Stimulated activated CD4-positive, alpha-beta T cell treated with anti-CD3 and anti-CD28 coated beads, Interleukin-1b, Interleukin-23, amount 100 ng/mL, for 1 hour (primary cell): ENCODE measurements at places on chromosomes 4 and X.

- no peak for DNase-seq
Observed at GRCh38 chr4:106953036-106953705, 82.9 kb downstream of the DKK2 start.

DNA sequence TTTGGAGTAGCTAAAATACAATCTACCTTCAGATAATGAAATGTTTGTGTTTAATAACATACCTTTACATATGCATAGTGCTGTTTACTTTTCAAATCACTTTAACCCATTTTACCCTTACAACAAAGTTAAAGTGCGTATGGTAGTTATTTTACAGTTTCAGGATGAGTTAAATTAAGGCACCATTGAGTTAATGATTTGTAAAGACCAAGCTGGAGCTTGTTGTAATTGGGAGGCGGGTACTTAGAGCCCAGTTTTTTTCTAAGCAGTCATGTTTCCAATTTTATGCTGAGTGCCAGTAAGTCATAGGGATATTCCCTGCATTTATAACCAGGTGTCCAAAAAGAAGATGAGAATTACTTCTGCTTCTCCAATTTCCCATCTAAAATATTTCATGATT is 84.2 kb upstream of the NRK start:
- no peak for DNase-seq

DNA sequence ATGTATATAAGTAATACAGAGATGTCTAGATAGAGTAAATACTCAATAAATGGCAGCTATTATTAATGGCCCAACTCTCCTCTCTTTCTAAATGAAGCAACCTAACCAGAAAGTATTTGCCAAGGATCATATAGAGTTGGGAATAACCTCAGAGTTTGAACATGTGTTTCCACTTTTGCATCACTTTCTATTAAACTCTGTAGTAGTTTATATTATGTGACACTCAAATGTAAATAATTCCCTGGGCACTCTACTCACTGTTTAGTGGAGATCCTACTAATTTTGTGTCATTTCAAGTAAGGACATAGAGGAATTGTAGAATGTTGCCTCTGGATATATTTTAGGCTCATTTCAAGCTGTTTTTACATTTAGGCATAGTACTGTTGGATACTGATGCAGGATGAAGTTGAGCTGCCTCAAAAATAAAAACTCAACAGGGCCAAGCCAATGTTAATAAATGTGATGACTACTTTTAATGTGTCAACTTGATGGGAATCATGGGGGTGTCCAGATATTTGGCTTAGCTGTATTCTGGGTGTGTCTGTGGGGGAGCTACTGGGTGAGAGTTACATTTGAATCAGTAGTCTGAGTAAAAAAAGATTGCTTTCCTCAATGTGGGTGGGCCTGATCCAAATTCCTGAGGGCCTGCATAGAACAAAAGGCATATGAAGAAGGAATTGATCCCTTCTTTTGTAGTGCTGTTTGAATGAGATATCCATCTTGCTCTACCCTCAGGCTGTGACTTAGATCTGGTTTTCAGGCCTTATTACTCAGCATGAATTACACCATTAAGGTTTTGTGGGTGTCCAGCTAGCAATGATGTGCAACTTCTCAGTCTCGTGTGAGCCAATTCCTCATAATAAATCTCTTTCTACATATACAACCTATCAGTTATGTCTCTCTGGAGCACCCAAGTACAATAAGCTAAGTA is 1368.2 kb downstream of the STIM2 start:
- DNase-seq: no peak

- DNase-seq: no peak
Observed at GRCh38 chr4:182144626-182145333, 98.4 kb upstream of the TENM3 start.

DNA sequence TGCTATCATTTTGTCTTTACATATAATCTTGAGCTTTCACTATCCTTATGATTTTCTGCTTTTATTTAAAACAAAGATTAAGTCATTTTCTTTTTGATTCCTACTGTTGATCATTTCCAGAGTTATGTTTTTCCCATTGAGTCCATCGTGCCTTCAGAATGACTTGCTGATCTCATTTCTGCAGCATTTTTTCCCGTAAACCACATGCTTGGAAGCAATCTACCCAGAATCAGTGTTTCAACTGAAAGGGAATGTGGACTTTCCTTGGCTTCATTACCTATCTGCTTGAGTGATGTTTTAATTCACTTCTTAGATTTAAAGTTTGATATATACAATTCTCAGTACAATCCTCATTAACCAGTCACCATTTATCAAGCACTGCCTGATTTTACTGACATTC is 192.4 kb upstream of the FSTL5 start:
- no peak for DNase-seq

- no peak for DNase-seq
Observed at GRCh38 chrX:79368441-79368840, 1.3 kb upstream of the ITM2A start.

- DNase-seq: no peak
Observed at GRCh38 chrX:2376166-2376565, 124.6 kb downstream of the DHRSX start.

GRCh38 chr4:45910511-45910910 is 213.3 kb downstream of the GABRG1 start:
- DNase-seq: no peak

GRCh38 chr4:74339501-74339900 is 25.4 kb upstream of the EREG start:
- no peak for DNase-seq

GRCh38 chr4:153486281-153487151 is 20.4 kb downstream of the TMEM131L start:
- DNase-seq: no peak

DNA sequence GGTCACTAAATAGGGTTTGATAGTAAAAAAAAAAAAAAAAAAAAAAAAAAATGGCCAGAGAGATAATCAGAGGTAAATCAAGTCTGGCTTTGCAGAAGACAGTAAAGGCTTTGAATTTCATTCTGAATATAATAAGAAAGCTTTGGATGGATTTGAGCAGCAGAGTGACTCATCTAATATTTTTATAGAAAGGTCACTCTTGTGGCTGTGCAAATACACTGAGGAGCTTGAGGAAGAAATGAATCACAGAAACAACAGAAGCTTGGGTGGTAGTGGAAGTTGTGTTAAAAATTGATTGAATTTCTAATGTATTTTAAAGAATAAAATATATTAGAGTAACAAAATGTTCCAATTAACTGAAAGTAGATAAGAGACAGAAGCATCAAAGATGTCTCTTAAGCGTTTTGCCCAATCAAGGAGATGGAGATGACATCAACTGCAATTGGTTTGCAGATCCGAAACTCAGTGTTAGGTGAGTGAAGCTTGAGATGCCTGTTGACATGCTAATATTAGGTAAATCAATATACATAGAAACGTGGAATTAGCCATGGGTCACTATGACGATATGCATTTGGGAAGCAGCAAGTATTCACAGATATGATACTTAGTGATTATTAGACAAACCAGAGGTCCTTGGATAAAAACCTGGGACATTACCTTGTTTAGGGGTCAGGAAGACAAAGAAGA is 280.5 kb downstream of the GPM6A start:
- DNase-seq: no peak

- no peak for DNase-seq
Observed at GRCh38 chrX:63128509-63128908, 222.6 kb downstream of the SPIN4 start.

DNA sequence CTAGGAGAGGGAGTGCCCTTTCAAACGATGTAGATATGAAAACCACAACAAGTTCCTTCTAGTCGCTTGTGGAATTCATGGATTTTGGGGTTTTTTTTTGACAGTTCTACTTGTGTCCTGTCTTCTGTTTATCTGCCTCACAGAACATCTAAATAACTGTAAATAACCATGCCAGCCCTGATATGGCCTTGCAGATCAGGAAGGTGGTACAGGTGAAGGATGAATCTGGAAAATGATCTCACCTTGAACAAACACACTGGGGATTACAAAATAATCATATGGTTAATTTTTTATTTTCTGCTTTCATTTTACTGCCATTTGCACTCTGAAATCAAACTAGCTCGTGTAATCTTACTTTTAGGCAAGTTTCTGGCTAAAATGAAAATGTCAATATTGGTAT is 37.2 kb downstream of the GPR82 start:
- no peak for DNase-seq

- DNase-seq: no peak
Observed at GRCh38 chr4:7396186-7396910, 38.4 kb downstream of the PSAPL1 start.

GRCh38 chrX:133722756-133723155 is 262.6 kb downstream of the GPC3 start:
- no peak for DNase-seq

DNA sequence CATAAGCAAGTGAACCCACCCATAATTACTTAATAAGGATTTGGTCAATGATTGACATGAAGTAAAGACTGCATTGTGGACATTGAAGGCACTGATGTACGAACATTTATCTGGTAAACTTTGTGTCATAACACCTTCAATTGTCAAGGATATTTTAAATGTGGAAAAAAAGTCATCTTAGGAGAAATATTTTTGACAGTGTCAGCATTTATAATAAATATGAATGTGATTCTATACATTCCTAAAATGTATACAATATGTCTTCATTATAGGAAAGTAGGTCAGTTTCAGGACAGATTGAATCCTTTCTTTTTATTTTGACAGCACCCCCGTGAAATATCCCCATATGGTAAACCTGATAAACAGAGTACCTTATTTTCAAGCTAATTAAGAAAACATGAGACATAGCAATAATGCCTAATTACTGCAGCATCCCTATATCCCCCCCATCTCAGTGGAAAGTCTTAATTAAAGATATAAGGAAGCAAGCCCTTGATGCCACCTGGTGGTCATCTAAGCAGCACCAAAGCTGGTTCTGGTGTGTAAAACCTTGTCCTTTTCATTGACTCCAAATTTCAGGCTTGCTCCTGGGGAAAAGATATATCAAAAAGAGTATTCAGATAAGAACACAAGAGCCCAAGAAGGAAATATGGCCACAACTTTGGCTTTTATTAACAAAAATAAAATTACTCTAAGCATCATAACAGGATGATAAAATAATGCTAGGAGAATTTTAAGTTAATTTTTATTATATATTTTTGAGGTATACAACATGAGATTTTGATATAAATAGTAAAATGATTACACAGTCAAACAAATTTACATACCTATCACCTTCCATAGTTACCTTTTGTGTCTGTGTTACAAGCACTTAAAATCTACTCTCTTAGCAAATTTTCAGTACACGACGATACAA is 379.7 kb downstream of the TLL1 start:
- no peak for DNase-seq

- no peak for DNase-seq
Observed at GRCh38 chr4:84927428-84927827, 39.1 kb downstream of the WDFY3 start.

GRCh38 chr4:56463711-56464110 is 3.7 kb upstream of the SRP72 start:
- DNase-seq: no peak

- DNase-seq: no peak
Observed at GRCh38 chrX:23932046-23932445, 24.2 kb downstream of the CXorf58 start.

- DNase-seq: no peak
Observed at GRCh38 chr4:78214078-78214477, 157.0 kb downstream of the FRAS1 start.

DNA sequence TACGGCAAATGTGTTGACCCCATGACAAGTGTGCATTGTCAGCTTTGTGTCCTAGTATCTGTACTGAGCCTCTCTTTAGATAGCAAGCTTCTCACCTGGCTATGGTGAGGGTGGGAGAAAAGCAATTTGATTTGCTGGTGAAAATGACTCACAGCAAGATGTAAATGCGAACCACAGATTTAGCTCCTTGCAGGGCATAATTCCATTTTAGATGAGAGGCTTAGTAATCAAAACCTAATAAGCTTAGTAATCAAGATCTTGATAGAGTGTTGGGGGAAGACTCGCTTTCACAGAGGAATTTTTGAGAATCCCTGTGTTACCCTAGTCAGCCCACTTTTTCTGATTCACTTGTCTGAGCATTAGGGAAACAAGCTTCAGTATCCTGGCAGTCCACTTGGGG is 7.7 kb upstream of the OCIAD2 start:
- DNase-seq: no peak

DNA sequence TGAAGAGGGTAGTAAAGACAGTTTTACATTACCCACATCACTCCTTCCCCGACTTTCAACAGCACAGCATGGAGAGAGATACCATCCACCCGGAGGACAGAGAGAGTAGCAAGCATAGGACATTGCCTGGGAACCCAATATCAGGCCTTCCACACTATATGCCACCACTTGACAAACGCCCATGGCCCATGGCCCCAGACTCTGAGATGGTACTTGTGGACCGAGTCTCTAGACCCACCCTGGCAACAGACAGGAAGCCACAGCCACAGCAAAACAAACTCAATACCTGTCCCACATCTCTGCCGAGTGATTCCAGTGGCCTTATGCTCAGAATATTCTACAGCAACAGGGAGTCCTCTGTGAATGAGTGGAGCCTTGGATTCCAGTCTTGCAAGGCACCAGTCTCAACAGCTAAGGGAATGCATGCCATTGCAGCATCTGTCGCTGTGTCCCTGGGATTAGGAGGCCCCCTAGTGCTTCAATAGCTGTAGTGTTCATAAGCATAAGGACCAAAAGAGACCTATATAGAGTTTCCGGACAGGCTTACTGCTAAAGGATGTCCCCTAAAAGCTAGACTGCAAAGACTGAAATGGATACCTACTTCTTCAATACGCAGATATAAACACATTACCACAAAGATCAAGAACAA is 14.7 kb upstream of the CT55 start:
- peak; percentile 4 for DNase-seq

- no peak for DNase-seq
Observed at GRCh38 chr4:164177153-164177552, 576.8 kb upstream of the SMIM31 start.

DNA sequence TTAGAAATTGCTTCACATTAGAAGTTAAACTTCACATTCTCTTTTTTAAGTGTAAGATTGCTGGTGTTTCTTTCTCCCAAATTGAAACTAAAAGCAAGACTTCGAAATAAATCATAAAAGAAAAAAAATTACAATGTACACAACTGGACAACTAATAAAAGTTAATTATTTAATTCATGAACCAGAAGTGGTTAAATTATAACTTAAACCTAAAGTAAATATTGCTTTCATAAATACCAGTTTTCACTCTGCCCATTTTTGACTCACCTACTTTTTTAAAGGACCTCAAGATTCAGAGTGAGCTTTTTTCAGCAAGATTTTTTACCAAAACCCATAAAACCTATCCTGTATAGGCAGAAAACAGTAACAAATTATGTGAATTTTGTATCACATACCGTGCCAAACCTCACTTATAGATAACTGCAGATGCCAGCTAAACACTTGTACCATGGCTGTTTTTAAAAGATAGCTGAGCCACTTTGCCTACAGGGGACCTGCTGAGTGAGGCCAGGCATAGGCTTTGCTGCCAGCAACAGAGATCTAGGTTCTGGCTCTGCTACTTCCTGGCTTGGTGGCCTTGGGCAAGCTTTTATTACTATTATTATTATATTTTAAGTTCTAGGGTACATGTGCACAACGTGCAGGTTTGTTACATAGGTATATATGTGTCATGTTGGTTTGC is 259.8 kb downstream of the NR3C2 start:
- no peak for DNase-seq

GRCh38 chrX:111869639-111870034 is 6.3 kb upstream of the TRPC5OS start:
- no peak for DNase-seq

- no peak for DNase-seq
Observed at GRCh38 chr4:11831739-11832138, 403.0 kb upstream of the HS3ST1 start.

- DNase-seq: no peak
Observed at GRCh38 chrX:100407147-100407783, 2.8 kb downstream of the PCDH19 start.
